ENCODE measurements at places on chromosomes 5 and 9. TPM values are rescaled to one million over a fixed set of nuclear protein-coding genes. Genes with fewer than 3 reads are reported as not detected.

GRCh38 chr5:37916525-37916924, 76.7 kb upstream of the GDNF start:
- DNase-seq, result no peak

DNA sequence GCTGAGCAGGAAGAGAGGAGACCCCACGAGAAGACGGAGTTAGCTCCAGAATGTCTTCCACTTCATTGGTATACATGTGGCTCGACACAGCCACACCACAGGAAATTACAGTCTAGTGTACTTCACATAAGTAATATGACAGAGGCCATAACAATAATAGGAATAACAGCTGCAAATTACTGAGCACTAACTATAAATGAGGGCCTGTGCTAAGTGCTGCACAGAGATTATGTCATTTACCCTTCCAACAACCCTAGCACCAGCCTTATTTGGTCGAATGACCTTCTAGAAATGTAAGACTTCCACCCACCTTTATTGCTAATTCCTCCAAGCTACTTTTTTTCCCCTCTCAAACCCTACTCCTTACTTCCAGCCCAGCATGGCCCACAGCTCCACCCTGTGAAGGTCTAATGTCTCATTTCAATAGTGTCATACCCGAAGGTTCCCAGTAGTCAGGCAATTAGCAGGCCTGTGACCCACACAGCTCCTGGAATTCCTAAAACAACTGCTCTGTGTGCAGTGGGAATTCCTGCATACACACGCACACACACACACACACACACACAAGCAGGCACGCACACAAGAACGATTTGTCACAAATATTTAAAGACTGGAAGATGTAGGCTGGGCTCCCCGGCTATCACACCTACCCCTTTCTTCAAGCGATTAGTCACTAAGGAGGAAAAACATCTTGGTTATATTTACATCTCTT, 134.5 kb downstream of the FRMD3 start:
- DNase-seq, result no peak

The COL27A1 gene
- total RNA-seq, result 7.0 TPM

DNA sequence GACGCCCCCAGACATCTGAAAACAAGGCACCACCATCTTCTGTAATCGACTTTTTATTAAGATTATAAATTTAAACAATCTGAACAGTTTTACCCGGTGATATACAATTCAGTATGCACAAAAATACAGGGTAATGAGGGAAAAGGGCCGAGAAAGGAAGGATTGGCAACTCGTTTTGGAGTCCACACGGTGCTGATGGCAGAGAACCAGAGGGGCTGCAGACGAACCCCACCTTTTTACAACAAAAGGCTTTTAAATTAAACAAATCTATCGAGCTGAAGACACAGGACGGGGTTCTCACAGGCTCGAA, 2.6 kb downstream of the IER5L start:
- DNase-seq, result no peak

- no peak for DNase-seq
These were observed 3.3 kb upstream of the SECISBP2 start for GRCh38 chr9:89314955-89315354.

DNA sequence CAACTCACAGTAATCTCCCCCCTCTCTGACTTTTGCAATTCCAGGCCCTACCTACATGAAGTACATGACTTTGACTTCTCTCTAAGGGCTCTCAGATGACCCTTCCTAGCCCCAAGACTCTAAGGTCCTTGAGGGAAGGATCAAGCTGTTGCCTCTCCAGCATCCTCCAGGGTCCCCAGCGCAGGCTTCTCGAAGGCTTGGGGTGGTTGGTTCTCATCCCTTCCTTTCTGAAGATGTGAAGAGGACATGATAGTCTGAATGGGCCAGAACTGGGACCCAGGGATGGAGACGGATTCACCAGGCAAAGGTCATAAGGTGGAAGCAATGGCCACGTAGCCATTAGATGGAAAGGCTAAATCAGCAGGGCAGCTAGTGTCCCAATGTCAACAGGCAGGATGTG, 86.8 kb downstream of the NRG2 start:
- no peak for DNase-seq

Measured in activated naive CD4-positive, alpha-beta T cell treated with anti-CD3 and anti-CD28 coated beads for 36 hours (primary cell).